WTC11 (cell line): ENCODE measurements at places on chromosomes 2 and 18.

DNA sequence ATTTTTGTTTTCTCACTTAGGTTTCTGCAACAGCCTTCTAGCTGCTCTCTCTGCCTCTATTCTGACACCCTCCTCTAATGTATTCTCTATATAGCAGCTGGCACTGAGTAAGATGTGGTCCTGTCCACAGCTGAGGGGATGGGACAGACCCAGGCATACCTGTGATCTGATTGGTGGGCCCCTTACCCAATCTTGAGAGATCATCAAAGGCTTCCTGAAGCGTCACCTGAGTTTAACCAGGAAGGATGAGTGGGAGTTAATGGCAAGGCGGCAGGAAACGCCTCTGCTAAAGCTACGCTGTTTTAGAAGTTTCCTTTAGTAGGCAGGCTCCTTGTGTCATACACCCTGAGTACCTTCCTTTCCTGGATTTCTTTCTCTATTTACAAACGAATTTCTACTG, 5.7 kb upstream of the TET3 start:
- DNase-seq: no peak

GRCh38 chr2:35443087-35443486, 912.5 kb upstream of the CRIM1 start:
- DNase-seq: no peak

DNA sequence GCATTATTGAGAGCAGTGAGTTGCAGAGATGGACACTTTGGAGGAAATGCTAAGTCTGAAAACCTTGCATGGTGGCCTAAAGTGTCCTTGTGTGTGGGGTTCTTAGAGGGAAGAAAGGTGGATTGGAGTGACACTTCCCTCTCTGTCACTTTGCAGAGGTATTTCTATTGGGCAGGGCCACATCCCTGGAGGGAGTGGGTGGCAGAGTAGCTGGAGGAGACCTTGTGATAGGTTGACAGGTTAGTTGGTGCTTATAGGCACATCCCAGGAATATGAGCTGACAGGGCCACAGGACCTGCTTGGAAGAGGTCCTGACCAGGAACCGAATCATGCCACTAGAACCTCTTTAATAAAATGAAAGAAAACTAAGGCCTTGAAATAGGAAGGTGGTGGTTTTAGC, 972 bp upstream of the IGFBP5 start:
- DNase-seq: no peak

DNA sequence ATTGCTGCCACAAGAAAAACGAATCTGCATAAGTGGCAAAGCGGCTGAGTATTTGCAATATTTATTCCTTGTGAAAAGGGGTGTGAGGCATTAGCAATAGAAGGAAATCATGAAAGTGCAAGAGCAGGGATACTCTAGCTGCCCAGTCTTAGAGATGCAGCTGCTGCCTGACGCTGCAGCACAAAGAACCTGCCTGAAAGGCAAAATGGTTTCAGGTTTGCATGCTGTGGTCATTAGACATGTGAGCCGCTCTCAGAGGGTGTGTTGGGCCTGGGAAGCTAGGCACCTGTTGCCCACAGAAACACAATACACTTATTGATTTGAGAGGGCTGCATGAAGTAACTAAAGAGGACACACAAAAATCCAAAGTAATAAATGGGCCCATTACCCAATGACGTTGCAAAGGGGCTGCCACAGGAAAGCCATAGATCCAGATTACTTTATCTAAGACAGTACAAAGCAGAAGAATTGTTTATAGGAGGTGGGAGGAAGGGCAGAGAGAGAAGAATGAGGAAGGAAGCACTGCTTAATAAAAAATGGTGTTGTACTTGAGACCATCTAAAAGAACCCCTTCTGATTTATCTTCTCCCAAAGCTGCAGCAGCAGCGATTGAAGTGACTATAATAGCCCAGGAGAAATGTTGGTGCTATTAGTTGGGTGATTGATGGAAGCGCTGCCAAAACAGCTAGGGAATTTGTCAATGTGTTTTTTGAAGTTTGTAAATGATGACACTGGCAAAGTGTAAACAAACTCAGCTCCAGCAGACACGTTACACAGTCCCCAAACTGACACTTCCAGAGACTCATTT, 492.4 kb upstream of the ACVR2A start:
- DNase-seq: no peak

DNA sequence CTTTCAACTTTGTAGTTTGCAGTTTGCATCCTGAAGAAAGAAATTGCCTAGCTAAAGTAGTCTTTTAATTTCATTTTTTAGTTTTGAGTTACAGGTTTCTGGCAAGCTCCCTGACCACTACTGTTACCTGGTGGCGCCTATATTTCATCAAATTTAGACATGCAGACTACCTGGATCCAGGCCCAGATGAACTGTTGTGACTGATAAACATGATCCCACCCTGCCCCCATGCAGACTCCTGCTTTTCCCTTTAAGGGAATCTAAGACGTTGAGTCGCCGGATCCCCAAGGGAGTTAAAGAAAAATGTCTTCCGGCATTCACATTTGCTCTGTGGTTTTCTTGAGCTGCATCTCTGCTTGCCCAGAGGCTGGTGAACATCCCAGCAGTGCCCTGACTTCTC, 22.2 kb downstream of the METAP1D start:
- DNase-seq: no peak

DNA sequence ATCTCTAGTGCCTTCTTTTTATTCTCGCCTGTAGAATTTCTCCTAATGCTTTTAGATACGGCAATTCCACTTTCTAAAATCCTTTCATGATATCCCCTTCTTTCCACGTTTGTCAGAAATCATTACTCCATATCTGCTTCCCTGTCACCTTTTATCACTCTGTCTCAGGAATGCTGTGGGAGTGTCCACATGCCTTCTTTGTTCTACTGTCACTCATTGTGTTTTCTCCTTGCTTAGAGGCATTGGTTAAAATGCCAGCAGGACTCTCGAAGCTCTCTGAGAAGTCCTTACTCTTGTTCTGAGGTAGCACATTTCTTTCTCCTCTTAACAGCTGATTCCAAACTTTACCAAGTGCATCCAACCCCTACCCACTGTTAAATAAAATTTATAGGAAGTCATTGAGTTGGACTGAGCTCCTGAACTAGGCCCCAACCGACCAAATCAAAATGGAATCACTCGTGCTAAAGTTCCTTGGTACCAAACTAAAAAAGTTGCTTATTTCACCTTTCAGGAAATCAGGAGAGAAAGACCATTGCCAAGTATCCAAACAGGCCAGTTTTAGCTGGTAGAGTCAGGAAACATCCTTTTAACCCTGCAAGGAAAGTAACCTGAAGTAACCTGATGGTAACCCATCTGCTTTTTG, 10.6 kb upstream of the GALNT5 start:
- DNase-seq: no peak

GRCh38 chr2:71710367-71711132, 257.2 kb downstream of the DYSF start:
- no peak for DNase-seq

DNA sequence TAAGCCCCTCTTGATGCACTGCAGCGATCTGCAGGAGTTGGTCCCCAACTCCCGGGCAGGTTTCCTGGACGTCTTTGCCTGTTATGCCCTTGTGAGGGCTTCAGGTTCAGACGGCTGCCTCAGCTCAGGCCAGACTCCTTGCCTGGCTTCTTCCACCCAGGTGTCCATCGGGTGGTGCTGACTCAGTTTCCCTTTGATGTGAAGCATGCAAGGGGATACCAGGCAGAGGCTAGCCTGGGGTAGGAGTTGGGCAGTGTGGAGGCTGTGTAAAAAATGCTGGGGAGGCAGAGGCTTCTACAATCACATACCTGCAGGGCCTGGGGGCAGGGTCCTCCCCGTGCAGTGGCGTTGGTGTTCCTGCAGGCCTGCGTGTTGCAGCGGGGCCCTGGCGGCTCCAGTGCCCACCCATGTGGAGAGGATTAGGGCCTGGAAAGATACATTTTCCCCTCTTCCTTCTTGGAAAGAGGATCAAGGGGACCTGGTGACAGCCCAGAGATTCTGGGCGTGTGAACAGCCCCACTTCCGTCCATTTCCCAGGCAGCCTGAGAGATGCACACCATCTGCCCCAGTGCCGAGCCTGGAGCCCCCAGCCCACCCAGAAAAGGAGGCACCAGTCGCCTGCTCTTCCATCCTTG, 338.3 kb downstream of the DYSF start:
- DNase-seq: no peak

DNA sequence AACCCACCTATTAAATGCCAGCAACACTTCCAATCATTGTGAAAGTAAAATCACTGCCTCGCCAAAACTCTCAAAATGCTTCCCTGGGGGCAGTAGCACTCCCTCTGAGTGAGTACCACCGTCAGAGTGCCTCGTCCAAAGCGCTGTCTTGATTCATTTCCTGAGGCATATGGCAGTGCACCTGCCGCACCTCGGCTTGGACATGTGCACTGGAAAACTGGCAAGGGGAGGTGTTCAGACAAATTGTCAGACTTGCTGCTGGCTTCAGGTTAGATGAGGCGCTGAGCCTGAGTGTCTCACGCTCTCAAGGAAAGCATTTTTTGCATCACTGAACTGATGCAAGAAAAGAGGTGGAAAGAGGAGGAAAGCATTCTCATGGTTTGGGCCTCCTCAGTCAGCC, 132.8 kb downstream of the ATL2 start:
- no peak for DNase-seq
